ENCODE measurements at places on chromosomes 7 and 10. TPM values are rescaled to one million over a fixed set of nuclear protein-coding genes. Genes with fewer than 3 reads are reported as not detected.

The UTF1 gene
- not detected for total RNA-seq

DNA sequence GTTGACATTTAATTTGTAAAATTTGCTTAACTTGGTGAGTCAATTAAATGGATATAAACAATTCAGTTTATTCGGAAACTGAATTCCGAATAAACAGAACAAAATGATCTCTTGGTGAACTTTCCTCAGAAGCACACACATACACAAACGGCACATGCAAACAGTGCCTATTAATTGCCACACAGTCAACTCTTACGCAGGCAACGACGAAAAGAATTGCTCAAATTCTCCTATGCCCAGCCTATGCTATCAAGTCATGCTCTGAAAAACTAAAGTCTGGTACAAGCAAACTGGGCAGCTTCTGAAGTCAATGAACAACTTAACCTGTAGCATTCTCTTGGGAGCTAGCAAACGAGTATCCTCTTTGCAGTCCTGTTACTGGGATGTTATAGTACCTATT, 38.8 kb upstream of the ASL start:
- no peak for DNase-seq

GRCh38 chr7:134618756-134619530, 27.7 kb upstream of the BPGM start:
- DNase-seq: peak; percentile 81

DNA sequence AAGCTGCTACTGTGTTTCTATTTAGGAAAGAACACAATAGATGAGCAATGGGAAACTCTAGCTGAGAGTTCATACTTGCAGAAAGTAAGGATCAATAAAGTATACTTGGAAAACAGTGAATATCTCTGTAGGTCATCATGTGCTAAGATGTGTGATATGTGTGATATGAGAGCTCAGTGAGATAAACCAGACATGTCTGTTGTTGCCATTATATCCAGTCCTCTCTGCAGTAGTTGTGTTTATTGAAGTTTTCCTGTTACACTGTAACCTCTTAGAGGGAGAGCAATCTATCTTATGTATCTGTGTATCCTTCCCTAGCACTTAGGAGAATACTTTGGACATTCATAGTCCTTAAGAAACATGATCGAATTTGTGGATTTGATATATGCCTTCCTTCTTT, 19.1 kb downstream of the TRUB1 start:
- peak; percentile 55 for DNase-seq
